ENCODE measurements at places on chromosomes 1 and 21.

DNA sequence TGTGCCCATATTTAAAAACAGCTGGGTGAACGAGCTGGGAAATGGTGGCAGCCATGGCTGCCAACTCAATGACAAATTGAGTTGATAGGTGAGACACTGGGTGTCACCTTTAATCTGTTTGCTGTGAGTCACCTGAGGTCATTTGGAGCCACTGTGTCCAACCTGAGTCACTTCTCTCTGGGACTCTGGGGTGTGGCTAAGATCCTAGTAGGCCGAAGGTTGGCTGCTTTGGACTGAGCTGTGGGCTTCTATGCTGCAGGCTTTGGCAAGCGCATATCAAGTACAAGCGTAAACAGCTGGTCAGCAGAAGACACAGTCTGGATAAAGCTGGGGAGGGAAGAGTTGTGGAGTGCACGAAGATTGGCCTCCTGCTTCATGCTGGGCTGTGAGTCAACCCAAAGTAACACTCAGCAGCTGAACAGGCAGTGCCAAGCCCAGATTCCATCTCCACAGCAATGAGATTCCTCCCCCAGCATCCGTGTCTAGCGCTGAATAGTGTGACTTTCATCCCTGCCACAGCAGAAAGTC is 24.0 kb downstream of the TEX35 start:
- DNase-seq = no peak

- DNase-seq = no peak
Observed at GRCh38 chr1:77925518-77925917, 37.1 kb downstream of the NEXN start.

DNA sequence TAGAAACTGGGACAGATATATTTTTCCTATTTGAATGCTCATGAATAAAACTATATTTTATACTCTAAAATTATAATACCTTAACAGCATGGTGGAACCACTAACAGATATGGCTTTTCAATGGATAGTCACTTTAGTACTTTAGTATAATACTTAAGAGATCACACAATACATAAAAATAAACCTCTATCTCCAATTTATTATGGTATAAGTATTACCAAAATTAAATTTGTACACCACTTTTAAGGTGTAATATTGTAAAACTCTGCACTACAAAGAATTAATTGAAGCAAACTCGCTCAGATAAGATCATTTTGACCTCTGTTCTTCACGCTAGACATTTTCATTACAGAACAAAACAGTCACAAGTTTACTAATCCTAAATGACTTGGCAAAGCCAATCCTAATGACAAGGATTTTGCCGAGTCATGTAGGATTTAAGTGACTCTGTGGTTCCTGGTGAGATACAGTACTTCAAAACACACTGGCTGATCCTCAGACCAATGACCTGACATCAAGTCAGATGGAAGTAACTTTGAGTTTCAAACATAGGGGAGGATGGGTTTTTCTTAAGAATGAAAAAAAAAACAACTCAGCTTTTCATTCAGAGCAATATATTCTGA is 200.6 kb downstream of the SMYD3 start:
- DNase-seq = no peak

DNA sequence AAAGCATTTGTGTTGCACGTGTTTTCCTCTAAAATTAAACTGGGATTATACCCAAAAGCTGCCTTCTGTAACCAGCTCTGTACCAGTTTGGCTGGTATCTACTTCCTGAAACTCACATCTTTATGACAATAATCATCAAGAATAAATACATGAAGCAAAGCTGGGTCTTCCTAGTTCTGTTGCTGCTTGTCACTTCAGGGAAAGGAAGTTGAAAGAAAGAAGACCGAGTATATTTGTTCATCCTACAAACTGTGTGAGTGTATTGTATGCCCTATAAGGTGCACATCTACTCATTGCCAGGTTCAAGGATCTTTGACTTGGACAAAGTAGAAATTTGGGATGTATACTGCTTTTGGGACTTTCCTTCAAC is 29.1 kb upstream of the IFNGR2 start:
- DNase-seq = no peak

GRCh38 chr1:195326325-195326724 is 1281.9 kb downstream of the KCNT2 start:
- DNase-seq = no peak

- DNase-seq = no peak
Observed at GRCh38 chr1:219072329-219072728, 101.3 kb upstream of the LYPLAL1 start.

- no peak for DNase-seq
Observed at GRCh38 chr1:43622471-43622870, 27.5 kb upstream of the KDM4A start.

DNA sequence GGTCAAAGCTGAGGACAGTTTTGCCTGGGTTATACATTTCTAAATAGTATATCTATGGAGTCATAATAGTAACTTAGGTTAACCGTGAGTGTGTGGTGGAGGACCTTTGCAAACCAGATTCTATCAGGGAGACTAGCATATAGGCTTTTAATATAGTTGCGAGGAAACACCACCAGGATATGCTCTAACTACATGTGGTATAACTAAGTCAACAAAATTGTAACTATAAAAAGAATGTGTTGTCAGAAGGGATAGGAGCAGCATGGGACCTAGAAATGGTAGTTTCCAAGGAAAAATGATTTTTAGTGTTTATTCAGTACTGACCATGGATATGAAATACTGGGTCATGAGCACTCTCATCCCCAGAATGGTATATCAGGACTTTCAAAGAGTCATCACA is 338.1 kb downstream of the TGFB2 start:
- DNase-seq = no peak

DNA sequence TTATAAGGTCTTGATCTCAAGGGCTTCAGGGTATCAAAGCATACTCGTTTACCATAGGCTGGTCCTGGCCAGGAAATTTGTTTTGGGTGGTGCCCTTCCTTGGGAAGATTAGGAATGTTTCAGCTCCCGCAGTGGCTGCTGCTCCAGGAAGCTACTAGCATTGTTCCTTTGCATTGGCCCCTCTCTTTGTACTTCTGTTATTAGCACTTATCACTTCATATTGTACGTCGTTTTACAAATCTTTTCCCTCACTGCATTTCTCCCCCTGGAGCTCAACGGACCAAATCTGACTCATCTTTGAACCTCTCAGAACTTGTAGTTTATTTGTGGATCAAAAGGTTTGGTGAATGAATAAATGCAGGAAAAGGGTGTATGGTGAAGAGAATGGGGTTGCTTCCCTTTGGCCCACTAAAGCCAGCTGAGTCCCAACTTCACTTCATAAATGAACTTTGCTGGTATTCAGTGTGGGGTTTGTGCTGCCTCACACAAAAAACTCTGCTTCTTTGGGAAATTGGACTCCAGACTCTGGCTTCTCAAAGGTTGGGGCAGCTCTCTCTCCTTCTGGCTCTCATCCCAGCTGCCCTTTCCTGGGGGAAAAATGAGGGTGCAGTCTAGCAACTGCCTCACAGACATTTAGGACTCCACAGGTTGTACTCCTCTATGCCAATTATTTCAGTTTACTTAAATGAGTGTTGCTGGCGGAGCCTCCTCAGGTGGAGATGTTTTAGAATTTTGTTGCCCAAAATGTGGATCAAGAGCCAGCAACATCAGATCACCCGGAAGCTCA is 5.9 kb downstream of the GNAT2 start:
- DNase-seq = no peak

DNA sequence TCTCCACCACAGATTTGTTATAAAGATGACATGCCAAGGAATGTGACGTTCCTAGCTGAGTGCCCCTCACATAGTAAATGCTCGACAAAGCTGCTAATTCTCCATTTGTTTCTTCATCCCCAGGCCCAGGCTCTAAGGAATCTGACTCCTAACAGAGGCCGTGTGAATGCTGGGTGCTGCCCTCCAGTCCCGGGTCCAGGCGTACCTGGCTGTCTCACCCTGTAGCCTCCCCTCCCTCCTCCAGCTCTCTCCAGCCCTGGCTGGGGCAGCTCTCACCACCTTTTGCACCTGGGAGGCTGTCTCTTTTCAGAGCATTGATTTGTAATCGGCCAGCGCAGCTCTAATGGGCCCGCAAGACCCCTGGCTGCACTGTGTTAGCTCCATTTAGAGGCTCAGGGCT is 11.2 kb upstream of the KLHDC7A start:
- DNase-seq = no peak

- DNase-seq = no peak
Observed at GRCh38 chr1:152313319-152313801, 11.7 kb downstream of the FLG start.

GRCh38 chr1:73516451-73516850 is 681.5 kb downstream of the LRRIQ3 start:
- no peak for DNase-seq

GRCh38 chr1:214902636-214903320 is 179.8 kb upstream of the KCNK2 start:
- no peak for DNase-seq

- DNase-seq = no peak
Observed at GRCh38 chr21:29654855-29655254, 284.9 kb downstream of the GRIK1 start.

DNA sequence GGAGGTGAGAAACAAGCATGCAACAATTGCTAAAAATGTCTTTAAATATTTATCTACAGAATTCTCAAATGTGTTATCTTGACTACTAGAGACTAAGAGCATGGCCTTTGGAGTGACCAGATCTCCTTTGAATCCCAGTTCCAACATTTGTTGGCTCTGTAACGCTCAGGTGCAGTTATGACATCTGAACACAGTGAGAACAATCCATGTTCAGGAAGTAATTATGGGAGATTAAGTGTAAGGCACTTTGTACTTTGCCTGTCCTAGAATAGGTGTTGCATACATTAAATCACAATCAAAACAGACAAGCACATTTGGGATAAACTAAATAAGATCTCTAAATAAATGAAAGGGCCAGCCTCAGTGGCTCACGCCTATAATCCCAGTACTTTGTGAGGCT is 454.5 kb downstream of the SMYD3 start:
- DNase-seq = no peak

DNA sequence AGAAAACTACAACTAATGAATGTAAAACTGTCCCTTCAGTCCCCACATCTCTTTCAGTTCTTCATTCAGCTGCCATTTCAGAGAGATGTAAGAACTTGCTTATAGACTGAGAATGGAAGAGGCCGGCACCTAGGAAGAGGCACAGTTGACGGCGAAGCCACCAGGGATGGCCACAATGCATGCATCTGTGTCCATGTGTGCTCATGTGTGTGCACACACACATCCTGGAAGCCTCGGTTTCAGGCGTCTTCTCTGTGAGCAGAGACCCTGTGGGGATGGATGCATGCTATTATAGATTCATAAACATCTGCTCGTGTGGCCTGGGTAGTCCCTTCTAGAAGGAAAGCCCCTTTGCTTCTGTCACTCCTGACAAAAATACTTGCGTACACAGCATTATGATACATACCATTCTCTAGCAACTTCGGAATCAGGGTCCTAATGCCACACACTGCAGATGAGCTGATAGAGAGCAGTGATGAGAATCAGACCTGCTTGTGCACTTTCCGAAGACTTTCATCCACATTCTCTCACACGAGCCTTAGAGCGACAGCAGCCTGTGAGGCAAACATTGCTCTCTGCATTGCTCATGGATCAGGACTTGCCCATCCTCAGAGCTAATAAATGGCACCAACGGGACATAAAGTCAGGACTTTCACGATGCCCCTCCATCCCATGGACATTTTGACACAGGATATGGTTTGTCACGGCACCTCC is 12.4 kb upstream of the GPR61 start:
- no peak for DNase-seq

- no peak for DNase-seq
Observed at GRCh38 chr1:229769006-229769405, 143.0 kb downstream of the URB2 start.

DNA sequence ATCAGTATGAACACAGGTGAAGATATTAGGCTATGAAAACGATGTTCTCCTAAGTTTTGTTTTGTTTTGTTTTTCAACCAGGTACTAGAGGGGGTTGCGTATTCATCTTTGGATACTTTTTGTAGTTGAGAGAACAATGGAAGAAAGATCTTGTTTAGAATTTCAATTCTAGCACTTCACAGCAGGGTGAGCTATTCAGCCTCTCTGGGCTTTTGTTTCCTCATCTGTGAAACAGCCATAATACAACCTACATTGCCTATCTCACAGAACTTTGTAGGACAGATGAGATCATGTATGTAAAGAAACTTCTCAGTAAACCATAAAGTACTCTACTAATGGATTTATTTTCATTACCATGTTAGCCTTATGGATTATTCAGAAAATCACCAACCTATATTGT is 199.5 kb downstream of the GPATCH2 start:
- no peak for DNase-seq

DNA sequence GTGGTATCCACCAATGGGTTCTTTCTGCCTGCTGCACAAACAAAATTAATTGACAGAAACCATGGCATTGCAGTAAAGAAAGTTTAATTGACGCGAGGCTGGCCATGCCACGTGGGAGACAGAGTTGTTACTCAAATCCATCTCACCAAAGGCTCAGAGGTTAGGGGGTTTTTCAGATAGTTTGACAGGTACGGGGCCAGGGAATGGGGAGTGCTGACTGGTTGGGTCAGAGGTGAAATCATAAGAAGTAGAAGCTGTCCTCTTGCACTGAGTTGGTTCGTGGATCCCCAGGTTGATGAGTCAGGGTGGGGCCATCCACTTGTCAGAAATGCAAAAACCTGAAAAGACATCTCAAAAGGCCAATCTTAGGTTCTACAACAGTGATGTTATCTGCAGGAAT is 941 bp upstream of the TBCE start:
- DNase-seq = no peak

- DNase-seq = no peak
Observed at GRCh38 chr1:217929213-217929885, 298.2 kb downstream of the SPATA17 start.

DNA sequence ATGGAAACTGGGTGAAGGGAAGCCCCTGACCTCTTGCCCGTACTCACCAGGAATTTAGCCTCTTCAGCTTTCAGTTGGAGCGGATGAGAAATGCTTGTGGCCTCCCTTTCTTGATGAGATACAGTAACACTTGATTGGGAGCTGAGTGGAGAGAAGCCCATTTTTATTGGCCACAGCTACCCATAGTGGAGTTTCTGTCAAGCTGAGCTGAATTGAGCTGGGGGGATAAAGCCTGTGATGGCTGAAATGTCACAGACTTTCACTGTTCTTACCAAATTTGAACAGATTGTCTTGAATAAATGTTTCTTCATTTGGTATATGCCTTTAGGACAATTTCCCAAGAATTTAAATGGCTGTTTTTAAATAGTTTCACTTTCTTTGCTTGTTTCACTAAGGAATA is 125.9 kb downstream of the ZMYM4 start:
- no peak for DNase-seq

DNA sequence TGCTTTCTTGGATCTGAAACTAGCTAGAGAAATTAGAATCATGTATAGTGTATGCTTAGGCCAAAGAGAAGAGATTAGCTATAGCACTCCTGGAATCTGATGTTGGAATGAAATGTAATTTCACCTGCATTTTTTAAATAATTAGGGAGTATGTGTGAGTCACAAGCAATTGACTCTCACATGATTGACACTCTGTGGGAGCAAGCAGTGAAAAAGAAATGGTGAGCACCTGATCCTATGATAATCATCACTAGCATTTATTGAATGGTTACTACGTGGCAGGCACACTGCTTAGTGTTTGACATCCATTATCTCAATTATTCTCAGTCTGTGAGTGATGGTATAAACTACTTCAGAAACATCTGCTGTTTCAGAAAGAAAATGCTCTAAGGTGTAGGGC is 176.6 kb downstream of the NRIP1 start:
- DNase-seq = no peak
